HuH-7.5 (cell line): ENCODE measurements at places on chromosomes 4 and X.

- DNase-seq = no peak
These were observed 40.8 kb upstream of the TMPRSS11E start for GRCh38 chr4:68406479-68406859.

DNA sequence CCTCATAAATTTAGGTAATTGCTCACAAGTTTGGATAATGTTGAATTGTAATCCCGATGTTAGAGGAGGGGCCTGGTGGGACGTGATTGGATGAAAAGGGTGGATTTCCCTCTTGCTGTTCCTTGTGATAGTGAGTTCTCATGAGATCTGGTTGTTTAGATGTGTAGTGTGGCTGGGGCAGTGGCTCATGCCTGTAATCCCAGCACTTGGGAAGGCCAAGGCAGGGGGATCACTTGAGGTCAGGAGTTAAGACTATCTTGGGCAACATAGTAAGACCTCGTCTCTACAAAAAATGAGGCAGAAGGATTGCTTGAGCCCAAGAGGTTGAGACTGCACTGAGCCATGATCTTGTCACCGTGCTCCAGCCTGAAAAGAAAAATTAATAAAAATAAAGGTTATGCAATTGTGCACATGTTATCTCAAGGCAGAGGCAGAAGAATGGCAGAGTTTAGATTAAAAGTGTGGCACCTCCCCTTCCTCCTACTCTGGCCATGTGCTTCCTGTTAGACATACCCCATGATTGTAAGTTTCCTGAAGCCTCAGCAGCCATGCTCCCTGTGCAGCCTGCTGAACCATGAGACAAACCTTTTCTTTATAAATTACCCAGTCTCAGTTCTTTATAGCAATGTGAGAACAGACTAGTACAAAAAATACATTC is 36.5 kb downstream of the ERVMER34-1 start:
- DNase-seq = no peak

DNA sequence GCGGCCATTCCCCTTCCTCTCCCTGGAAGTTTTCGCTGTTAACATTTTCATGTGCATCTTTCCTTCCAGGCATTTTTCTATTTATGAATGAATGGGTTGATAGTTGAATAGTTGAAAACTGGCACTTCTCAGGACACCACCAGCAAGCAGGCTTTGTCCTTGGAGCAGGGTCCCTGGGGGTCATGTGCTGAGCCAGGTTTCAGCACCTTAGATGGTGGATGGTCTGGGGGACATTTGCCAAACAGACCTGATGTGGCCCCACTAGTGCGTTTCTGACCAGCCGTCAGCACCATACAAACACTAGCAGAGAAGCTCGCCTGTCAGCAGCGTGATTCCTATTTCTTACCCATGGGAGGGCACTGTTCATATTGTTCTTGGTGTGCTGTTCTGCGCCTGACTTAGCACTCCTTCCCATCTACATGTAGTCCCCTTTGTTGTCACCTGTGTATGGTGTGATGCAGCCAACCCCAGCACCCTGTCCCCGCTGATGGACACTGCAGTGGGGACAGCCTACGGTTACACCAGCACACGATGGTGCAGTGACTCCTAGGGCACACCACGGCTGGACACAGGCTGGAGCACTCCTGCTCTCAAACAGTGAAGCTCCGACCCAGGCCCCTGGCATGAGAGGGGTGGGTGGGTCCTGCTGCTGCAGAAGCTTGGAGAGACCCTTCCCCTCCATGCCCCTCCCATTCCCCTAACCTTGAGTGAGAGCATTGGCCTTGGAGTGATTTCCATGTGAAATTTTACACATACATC is 27.2 kb upstream of the WFS1 start:
- no peak for DNase-seq

- no peak for DNase-seq
These were observed 389.4 kb upstream of the FTHL17 start for GRCh38 chrX:31461266-31461665.

DNA sequence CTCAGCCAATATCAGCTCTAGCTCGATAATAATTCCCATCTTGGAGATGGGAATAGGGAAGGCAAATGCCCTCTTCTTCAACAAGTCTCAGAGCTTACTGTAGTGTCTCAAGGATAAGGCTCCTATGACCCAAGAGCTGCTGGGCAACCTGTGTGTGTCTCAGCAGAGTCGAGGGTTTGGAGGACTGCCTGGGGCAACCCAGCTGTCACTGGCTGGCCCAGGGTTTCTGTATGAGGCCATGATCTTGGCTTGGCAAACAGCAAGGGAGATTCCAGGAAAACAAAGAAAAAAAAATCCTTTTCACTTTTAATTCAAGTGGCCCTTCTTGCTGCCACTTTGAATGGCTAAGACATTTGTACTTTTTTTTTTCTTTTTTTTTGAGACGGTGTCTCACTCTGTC is 34.4 kb downstream of the TMSB4X start:
- no peak for DNase-seq

DNA sequence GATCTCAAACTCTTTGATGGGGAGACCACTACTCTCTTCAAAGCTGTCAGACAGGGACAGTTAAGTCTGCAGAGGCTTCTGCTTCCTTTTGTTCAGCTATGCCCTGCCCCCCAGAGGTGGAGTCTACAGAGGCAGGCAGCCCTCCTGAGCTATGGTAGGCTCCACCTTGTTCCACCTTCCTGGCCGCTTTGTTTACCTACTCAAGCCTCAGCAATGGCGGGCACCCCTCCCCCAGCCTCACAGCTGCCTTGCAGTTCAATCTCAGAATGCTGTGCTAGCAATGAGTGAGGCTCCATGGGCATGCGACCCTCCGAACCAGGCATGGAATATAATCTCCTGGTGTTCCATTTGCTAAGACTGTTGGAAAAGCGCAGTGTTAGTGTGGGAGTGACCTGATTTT is 42.1 kb upstream of the UGT2B10 start:
- DNase-seq = no peak

- DNase-seq = no peak
These were observed 1.2 kb downstream of the HHIP start for GRCh38 chr4:144647095-144647561.

DNA sequence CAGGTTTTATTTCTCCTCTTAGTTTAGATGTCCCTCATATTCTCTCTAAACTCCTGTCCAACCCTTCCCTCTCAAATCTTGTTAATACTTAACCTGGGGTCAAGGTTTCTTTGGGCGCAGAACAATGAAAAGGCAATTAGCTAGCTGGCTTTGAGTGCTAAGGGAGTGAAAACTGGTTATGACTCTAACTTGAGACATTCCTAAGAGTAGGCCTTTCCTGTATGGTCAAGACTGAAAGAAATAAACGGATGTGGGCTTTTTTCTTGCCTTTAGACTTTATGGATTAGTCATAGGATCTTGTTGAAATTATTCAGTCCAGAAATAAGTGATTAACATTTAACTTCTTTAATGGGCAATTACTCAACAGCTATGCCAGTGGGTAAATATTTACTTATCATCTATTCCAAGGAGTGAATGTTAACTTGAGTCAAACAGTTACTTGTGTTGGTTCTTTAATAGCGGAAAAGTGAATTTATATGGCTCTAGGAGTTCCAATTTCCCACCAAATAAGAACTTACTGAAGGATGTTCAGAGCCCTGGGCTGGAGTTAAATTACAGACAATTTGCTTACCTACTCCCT is 141.7 kb upstream of the SCML1 start:
- no peak for DNase-seq

DNA sequence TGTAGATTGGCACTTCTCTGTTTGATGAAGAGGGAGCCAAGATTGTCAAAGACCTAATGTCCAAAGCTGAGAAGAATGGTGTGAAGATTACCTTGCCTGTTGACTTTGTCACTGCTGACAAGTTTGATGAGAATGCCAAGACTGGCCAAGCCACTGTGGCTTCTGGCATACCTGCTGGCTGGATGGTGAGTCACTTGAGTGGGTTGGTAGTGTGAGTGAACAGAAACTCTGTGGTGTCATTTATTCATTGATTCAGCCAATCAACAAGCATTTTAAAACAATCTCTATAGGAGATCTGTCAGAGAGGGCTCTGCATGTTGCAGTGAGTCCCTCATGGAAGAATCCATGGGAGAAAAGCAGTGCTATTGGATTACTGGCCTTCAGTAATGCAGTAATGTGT is 16.3 kb downstream of the TAF9B start:
- no peak for DNase-seq

- no peak for DNase-seq
These were observed 2.2 kb upstream of the MGARP start for GRCh38 chr4:139282065-139282720.

- no peak for DNase-seq
These were observed 12.1 kb upstream of the TRIML2 start for GRCh38 chr4:188121530-188121929.

DNA sequence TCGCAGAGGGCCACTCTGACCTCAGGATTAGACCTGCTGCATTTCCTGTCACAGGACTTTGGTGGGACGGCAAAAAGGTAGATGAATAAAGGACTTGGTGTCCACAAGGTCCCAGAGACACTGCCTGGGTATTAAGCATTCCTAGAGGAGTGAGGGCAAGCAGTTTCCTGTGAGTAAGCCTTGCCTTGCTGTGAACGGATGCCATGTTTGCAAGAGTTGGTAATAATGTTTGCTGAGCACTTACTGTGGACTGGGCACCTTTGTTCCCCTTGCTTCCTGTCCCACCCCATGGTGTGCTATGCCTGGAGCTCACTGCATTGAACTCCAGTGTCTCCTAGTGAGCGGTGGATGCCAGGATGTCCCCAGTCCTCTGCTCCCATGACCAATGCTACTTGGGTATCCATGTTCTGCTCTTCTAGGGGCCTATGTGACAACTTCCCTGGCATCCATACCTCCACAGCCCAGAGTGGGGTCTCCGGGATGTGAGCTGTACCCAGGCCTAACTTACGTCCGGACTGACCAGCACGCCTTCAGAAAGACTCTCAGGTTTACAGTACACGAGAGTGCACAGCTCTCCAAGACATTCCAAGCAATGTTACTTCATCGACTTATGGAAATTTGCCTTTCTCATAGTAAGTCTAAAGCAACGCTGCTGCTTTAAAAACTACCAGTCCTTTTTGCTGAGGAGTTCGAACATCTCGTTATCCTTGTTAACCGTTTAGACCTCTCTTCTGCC is 95.5 kb upstream of the MSX1 start:
- DNase-seq = no peak

DNA sequence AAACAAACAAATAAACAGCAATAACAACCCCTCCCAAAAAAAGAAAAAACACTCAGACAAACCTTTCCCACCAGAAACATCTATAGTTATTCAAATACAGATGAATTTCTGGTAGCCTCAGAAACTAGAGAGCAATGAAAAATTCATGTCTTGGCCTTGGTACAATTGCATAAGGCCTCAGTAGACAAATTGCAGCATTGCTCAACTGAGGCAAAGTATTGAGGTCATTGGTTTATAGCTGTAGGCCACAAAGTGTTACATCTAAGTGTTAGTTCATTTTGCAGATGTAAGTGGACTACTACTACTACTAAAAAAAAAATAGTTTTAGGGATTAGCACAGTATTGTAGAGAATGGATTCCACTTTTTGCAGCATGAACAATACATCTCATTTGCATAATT is 2268.3 kb downstream of the ARAP2 start:
- DNase-seq = no peak
